Body of pancreas (tissue), 4 donors: ENCODE measurements at places on chromosomes 1 and 21. TPM values are rescaled to one million over a fixed set of nuclear protein-coding genes. Genes with fewer than 3 reads are reported as not detected.

ODR4 gene
- total RNA-seq = 13.5 TPM

KIF2C gene
- total RNA-seq = not detected

LCE2C gene
- not detected for total RNA-seq

FAM167B gene
- total RNA-seq = not detected

OR2T2 gene
- total RNA-seq = not detected
